CD8-positive, alpha-beta T cell (primary cell): ENCODE measurements at places on chromosomes 3 and 15. TPM values are rescaled to one million over a fixed set of nuclear protein-coding genes. Genes with fewer than 3 reads are reported as not detected.

DNA sequence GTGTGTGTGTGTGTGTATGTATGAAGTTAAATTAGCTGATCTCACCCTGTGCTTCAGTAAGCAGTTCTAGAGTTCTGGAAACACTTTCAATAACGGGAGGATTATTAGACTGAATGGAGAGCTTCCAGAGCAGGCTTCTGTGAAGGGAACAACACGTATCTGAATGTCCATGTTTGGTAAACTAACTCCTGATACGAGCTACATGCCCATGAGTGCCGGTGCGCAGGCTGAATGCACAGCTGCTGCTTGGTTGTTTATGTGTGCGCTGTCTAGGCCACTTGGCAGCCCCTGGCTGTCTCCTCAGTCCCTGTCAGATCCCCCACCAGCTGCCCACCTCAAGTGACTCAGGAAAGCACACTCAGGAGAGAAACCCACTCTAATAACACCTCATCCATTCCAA is 137.0 kb downstream of the EPHB1 start:
- no peak for DNase-seq

GRCh38 chr3:24541935-24542334 is 47.3 kb upstream of the THRB start:
- DNase-seq, result no peak

GOLGA6B gene
- total RNA-seq, result not detected

DNA sequence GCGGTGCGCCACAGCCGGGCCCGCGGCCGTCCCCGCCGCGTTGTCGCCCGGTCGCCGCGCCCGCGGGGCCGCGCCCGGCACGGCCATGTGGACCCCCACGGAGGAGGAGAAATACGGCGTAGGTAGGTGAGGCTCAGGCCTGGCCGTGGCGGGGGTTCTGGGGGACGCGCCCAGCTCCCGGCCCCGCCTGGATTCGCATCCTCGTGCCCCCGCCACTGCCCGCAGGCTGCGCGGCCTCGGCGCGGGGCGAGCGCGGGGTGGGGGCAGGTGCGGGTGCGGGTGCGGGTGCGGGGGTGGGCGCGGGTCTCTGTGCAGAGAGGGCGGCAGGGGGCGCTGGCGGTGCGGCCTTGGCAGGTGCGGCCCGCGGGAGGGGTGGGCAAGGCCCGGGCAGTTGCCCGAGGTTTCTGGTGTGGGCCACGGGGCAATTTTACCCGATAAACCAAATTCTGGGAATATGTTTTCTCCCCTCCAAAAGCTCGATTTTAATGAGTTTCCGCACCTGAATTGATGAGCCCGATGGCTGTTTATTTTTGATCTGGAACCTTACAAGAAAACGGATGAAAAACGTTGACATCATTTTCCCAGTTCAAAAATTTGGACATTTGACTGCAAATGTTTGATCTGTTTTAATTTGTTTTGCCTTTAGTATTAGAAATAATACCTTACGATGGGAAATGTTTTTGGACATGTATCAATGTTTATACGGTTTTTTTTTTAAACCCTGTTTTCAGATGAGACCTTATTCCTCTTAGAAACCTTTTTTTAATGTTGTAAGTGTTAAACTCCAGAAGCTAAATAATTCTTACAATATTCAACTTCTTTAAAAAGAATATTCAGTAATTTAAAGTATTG is 678 bp downstream of the DOCK3 start:
- DNase-seq, result peak; percentile 58

DNA sequence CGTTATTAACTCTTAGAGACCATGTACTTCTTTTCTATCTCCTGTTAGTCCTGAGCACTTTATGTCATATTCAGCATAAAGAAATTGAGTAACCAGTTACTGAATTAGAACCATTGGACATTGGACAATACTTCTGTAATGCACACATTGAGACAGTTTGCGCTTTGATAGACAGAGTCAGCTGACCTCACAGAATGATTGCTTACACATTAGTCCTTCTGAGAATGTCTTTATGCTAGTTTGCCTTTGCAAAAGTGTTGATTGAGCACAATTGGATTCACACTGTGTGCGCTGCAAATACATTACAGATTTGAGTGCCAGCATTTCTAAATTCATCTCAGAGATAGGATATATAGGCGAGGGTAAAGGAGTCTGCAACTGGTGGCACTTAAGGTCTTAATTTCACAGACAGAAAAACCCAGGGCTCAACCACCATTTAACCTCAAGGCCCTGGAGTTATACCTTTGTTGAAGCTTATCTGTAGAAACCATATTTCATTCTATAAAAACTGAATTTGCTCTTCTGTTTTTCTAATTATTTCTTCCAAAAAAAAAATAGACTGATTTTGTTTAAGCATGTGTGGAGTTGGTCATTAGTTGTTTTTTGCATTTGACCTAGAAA is 3.8 kb downstream of the SERPINI1 start:
- no peak for DNase-seq

DNA sequence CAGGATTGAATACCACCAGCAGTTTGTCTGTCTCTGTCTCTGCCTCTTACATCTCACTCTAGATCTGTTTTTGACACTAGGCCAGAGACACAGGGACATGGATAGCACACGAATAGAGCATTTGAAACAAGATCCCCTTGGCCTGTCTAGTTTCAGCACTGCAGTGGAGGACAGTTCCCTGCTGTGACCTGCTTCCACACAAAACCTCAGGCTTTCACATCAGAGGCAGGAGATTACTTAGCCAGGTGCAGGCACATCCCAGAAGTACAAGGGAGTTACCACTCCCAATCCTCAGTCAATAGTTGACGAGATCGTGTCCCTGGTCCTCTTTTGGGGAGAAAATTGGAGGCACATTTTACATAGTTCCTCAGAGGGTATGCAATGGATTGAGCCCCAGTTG is 34.0 kb upstream of the CCK start:
- peak; percentile 3 for DNase-seq

VWA5B2 gene
- total RNA-seq, result 0.28 TPM

CHRM5 gene
- not detected for total RNA-seq

DNA sequence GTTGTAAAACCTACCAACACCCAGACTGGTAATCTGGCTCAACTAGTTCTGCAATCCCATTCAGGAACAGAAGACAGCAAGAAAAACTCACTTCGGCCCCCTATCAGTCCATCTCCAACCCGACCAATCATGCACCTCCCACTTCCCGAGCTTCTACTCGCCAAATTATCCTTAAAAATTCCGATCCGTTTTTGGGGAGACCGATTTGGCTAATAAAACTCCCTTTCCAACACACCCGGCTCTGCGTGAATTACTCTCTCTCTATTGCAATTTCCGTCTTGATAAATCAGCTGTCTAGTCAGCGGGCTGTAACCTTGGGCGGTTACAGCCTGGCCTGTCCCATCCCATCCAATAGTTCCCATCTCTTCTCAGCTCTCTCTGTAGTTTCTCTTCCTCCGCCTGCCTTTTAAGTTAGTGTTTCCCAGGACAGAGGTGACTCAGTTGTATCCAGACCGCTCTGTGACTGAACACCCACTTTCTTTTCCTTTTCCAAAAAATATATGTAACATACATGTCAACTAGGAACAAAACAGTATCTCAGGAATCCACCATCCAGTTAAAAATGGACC is 780 bp upstream of the ACAD9 start:
- DNase-seq, result no peak
